ENCODE measurements at places on chromosomes 12 and 14.

- no peak for DNase-seq
Observed at GRCh38 chr14:23076785-23077408, 18.0 kb downstream of the ACIN1 start.

GRCh38 chr14:75081660-75082229, 12.3 kb downstream of the ZC2HC1C start:
- DNase-seq = no peak

GRCh38 chr12:111407377-111408115, 1.8 kb downstream of the SH2B3 start:
- no peak for DNase-seq

DNA sequence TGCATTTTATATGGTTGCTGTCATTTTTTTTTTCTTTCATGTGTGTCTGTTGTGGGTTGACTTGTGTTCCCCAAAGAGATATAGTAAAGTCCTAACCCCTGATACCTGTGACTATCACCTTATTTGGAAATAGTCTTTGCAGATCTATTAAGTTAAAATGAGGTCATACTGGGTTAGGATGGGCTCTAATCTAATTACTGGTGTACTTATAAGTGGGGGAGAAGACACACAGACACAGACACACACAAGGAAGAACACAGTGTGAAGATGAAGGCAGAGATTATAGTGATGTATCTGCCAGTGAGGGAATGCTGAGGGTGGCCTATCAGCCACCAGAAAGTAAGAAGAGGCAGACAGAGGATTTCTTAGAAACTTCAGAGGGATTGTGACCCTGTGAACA, 318.4 kb upstream of the ATP2B1 start:
- DNase-seq = no peak

- no peak for DNase-seq
Observed at GRCh38 chr12:50627491-50627890, 122.7 kb downstream of the DIP2B start.

GRCh38 chr14:20555845-20556244, 5.0 kb downstream of the RNASE9 start:
- DNase-seq = no peak

GRCh38 chr14:22896356-22896755, 13.3 kb downstream of the REM2 start:
- no peak for DNase-seq

DNA sequence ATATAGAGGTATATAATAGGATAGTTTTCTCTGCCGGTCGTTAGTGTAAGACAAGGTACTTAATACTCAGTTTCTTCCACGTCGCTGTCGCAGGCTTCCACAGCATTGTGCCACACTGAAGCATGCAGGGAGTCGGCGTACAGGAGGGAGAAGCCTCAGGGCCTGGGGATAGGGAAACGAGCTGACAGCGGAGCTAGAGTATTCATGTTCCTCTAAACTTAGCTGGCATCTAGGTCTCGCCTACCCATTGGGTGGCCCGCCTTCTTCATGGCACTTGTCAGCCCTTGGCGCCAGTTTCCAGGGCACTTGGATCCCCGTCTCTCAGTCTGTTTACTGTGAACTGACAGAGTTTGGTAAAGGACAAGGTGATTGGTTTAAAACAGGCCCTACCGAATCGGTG, 73.6 kb downstream of the GNS start:
- no peak for DNase-seq

- DNase-seq = no peak
Observed at GRCh38 chr14:89371585-89372511, 45.2 kb downstream of the FOXN3 start.

GRCh38 chr14:80946187-80946586, 4.6 kb upstream of the CEP128 start:
- DNase-seq = no peak

DNA sequence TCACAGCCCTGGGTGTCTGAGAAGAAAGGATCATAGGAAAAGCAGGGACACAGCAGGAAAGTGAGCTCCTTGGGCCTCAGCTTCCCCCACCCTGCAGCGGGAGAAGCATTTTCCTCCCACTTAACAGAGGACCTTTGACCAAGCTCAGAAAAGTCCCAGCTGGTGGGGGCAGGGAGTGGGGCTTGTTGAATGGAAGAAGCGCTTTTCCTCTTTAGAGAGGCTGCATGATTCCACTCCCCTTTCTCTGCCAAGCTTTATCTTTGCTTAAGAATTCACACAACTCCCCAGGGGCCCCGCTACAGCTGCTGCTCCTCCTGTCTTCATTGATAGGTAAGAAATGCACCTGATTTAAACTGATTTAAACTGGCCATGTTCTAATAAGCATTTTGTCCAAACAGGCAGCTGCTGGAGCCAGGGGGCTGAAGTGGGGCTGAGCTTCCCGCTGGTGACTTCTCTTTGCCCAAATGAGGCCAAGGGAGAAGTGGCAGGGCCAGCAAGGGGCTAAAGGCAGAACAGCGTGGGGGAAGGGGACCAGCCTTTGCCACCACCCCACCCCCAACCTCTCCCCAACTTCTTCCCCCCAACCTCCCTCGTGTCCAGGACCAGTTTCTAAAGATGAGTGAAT, 1.7 kb upstream of the PAPLN start:
- DNase-seq = no peak

DNA sequence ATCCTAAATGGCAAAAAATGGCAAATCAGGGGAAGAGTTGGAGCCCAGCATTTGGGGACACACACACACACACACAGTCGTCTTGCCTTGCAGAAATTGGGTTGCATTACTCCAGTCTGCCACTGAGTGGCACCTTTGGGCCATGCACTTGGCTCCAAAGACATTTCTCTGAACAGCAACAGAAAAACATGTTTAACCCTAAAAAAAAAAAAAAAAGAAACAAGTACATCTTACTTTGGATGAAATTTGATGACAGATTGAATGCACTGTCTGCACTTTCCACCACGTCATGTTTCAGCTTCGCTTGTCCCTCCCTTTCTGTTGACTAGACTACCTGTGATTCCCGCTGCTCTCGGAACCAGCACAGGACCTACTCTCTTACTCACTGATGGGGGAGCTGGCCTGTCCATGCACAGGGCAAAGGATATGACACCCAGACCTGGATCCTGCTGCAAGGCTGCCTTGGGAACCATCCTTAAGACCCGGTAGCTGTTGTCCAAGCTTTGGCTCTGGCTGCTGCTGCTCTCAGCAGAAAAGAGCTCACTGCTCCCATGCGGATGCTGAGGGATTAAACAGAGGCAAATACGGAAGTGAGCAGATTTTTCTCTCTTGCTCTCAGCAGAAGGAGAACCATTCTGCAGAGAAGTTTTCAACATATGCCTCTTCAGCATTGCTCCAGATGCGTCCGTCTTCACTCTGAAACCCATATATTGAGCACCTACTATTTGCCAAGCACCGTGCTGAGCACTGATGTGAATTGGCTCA, 376.8 kb downstream of the DPF3 start:
- peak; percentile 76 for DNase-seq

- DNase-seq = no peak
Observed at GRCh38 chr12:25083211-25083610, 111.7 kb downstream of the DNAI7 start.

DNA sequence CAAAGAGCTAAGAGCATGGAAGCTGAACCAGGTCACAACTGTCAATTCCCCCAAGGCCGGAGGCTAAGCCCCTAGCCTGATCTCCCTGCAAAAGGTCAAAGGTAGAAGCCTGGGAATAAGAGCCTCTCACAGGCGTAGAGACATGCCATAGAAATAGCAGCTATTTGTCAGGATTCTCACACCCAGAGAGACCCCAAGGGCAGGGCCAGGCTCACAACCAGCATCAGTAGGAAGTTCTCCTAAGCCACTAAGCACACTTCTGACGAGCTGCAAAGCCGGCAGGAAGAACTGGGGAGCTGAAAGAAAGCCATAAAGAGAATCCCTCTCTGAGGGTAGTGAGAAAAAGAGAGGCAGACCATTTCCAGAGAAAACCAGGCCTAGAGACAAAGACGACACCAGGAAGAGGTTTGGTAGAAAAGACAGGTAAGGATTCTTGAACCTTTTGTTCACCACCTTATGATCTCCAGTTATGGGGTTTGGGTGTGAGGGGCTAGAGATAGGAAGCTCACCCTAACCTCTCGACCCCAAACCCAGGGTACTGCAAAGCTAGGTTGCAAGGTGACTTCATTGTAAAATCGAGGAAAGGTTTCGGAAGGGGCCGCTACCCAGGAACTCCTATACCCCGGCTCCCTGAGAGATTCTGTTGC, 1.0 kb downstream of the SMARCC2 start:
- DNase-seq = no peak

DNA sequence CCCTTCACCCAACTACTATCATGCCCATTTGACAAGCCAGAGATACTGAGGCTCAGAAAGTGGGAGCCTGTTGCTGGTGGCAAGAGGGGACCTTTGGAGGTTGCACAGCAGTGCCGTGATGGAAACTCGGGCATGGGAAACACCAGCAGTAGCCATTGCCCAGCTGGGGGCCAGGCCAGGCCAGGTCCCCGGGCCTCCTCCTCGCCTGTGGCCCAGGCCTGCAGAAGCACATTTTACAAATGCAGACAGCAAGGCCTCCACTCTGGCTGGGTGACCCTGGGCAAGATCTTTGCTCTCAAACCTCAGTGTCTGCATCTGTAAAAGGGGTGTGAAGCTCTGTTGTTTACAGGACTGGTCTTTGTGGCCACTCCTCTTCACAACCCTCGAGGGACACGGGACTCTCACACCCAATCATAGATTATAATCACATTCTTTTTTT, 4.5 kb upstream of the SH2B3 start:
- no peak for DNase-seq

GRCh38 chr12:122819209-122819785, 16.0 kb upstream of the HIP1R start:
- no peak for DNase-seq

DNA sequence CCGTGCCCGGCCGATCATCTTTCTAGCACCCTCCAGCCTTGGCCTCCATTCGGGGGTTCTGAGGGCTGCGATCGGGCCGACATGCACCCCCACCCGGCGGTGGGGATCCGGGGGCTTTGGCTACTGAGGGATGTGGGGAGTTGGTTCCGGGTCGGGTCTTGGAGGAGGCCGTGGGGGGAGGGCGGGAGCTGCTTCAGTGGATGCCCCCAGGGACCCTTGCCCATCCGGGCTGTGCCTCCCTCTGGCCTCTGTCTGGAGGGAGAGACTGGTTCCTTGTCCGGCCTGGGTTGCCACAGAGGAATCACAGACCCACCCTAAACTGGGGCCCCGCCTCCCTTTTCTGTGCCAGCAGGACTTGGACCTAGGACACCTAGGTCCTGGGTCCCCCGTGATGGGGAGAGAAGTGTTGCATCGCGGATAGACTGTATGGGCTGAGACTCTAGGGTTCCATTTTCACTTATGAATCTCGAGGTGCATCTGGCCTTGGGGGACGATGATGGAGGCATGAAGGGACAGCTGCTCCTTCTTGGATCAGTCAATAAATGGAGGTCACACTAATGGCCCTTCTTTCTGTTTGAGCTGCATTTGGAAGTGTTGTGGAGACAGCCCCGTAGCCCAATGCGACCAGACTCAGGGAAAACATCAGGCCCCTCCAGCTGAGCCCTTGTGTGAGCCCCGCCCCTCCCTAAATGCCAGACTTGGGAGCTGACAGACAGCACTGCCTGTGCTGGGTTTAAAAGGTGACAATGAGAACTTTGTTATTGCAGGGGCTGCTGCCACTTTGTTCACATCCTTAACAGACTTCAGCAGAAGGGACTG, 577 bp downstream of the DTX3 start:
- no peak for DNase-seq

GRCh38 chr12:130711756-130712155, 4.3 kb downstream of the RIMBP2 start:
- no peak for DNase-seq
